NCI-H1092 (cell line): ENCODE measurements at places on chromosomes 1 and 21.
A peak's percentile ranks its signal among the peaks of the same experiment; 100 is the strongest.

- DNase-seq = no peak
Observed at GRCh38 chr1:221775206-221775605, 33.3 kb upstream of the DUSP10 start.

DNA sequence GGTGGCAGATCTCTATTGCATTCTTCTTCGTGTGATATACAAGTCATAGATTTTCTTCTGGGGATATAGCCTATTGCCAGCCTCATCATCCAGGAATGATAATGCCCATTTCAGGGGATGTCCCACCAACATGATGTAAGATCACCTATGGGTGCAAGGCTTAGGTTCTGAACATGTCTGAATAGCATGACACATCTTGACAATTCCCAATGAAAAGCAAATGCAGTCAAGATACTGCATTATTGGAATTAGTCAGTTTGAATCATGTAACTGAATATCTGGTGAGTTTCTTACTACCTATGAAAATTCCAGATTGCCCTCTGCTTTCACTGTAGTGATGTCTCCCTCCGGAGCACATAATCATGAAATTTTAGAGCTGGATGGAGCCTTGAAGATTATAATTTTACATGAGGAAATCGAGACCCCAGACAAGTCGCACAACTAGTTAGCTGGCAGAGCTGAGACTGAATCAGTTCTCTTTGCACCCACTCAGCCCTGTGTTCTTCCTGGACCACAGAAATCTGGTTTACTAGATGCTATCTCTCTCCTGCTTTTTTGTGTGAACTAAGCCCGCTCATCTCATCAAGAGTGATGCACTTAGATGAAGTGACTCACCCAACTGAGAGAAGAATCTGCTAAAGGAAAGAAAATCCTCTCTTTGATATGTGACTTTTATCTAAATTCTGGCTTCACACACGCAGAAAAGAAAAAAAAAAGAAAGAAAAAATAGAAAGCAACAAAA lies 65.0 kb downstream of the WDR64 start:
- no peak for DNase-seq

GRCh38 chr1:157288996-157289395 lies 150.8 kb upstream of the ETV3 start:
- no peak for DNase-seq

DNA sequence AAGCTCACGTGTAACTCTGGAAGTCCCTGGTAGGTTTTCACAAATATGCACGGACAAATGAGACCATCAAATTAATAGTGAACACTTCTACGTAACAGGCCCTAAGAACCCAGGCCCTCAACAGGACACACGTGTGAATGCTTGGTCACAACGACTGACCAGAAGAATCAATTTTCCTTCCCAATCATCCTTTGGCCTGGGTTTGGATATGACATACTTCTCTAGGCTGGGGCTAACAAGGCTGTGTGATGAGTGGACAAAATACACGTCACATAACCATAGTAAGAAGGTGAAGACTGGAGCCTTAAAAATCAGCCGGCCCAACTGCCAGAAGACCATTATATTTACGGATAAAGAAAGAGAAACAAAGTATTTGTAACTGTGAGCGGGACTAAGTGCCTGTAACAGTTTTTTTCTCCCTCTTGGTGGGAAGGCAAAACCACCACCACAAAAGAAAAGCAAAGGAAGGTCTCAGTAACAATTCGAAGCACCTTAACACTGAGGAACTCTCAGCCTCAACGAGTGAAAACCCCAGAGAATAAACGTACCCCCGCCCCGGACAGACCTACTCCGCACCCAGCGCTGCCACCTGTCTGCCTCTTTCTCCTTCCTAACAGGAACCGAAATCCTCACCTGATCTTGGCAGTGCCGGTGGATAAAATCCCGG lies 450 bp downstream of the SDE2 start:
- DNase-seq = no peak

- no peak for DNase-seq
Observed at GRCh38 chr1:46479744-46480350, 9.8 kb upstream of the DMBX1 start.

DNA sequence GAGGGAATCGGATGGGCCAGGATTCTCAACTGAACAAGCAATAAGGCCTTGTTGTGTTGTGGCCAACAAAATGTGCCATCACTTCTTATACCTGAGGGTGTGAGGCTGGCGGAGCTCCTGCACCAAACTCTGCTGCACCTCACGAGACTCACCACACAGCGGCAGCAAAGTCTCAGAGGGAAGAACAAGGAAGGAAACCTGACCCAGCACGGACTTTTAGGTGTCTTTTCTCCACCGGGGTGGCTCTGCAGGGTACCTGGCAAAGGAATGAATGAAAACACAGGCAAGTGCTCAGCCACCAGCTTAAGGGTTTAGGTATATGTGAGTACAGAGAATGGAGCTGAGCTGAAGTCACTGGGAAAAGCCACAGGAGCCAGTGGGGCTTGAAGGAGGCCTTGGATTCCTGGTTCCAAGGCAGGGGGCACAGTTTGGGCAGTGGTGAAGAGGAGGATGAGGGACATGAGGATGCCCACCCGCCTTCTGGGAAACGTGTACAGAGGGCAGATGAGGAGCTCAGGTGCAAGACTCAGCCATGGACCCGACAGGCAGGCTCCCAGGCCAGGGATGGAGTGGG lies 31.1 kb upstream of the HSD3B1 start:
- DNase-seq = peak; percentile 37

DNA sequence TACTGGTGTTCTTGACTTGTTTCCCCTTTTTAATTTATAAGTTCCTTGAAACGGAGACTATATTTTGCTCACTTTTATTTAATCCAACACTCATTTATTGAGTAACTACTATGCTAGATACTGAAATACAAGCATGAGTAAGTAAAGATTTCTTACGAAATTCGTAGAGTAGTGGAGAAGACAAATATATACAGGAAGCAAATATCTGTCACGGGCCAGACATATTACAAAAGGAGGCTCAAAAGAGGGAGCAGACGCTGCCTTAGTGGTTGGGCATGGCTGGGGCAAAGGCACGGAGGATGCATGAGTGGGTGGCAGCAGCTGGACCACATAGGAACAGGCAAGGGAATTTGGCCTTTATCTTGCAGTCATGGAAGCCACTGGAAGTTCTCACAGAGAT lies 6.8 kb downstream of the NCF2 start:
- no peak for DNase-seq

DNA sequence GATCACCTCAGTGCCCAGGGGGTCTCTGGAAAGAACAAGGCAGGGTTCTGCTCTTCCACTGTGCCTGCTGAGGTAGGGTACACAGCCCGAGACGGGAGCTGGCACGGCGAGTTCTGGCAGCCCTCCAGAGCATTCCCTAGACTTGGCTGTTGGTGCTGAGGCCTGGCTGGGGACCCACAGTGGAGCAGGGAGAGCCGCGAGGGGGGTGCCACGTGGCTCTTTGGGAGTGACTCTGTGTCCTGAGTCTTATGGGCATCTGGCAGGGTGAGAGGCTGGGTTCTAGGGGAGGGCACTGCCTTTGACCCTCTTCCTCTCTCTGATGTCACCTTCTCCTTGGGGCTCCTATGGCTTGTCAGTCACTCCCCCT lies 336.4 kb downstream of the CAMTA1 start:
- DNase-seq = peak; percentile 69

GRCh38 chr1:161071886-161072371 lies 2.2 kb upstream of the ARHGAP30 start:
- peak; percentile 4 for DNase-seq

DNA sequence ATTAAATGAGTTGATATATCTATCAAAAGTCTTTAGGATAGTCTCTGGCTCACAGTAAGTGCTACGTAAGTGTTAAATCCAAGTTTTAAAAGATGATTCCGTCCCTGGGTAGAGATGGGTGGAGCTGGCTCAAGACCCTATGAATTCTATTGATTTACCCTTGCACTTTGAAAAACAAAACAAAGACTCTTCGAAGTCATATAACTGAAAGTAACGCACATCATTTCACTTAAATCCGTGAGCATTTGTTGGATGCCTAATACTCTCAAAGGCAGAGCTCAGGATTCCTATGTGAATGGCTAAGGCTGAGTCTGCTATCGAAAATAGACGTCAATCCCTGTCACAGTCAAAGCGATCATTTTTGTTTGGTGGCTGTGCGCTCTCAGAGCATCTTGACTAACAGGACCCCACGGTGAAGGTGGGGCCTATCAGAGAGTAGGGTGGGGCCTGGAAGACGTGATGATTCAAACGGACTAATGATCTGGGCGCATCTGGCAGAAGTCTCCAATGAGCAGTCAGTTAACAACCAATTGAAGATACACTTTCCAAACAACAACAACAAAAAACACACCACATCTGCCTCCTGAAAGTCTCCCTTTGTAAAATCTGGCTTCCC lies 1.2 kb upstream of the NUCKS1 start:
- no peak for DNase-seq

GRCh38 chr1:9710037-9710436 lies 58.5 kb downstream of the PIK3CD start:
- DNase-seq = no peak
